ENCODE measurements at places on chromosomes 6 and 20. TPM values are rescaled to one million over a fixed set of nuclear protein-coding genes. Genes with fewer than 3 reads are reported as not detected.

DNA sequence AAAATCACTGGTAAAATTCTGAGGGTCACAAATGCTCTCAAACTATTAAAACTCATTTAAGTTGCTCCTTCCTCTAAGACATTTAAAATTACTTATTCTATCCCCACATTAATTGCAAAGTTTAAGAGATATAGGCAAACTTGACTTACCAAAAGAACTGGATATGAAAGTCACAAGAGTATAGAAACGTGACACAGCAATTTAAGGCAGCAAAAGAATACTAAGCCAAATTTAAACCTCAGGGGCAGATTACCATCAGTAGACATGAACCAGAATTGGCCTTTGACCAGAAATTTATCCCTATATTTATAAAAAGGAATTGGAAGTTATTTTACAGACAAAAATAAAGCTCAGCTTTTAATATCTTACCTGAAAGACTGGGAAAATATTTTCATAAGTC, 56.0 kb downstream of the MAP3K7 start:
- no peak for DNase-seq

DNA sequence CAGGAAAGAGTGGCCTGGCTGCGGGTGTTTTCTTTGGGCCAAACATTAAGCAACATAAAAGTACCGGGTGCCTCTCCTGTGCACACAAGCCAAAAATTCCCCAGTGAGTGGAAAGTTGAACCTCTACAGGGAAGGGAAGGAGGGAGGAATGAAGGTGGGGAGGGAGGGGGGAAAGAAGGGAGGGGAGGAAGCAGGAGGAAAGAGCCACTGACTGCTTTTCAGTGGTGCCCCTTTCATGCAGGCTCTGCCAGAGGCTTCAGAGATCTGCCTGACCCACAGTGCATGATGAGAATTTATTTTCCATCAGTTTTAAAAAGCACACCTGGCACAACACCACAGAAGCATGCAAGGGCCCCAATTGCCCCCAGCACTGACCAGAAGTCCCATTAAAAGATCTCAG, 27.5 kb upstream of the AVP start:
- DNase-seq: no peak

GRCh38 chr20:41072190-41072863, 43.7 kb downstream of the TOP1 start:
- no peak for DNase-seq

Gene OR2B6
- total RNA-seq: not detected

- DNase-seq: no peak
Measured at GRCh38 chr20:46185353-46185752, 67.2 kb downstream of the CD40 start.

Gene CCDC167
- total RNA-seq: 52.2 TPM

Gene NELFCD
- total RNA-seq: 146 TPM

GRCh38 chr6:112912416-112913101, 565.4 kb downstream of the RFPL4B start:
- DNase-seq: no peak

GRCh38 chr6:30766461-30767157, 22.3 kb upstream of the IER3 start:
- no peak for DNase-seq

GRCh38 chr20:32664678-32665159, 9.0 kb downstream of the C20orf203 start:
- no peak for DNase-seq

- DNase-seq: no peak
Measured at GRCh38 chr20:49446808-49447207, 35.7 kb downstream of the KCNB1 start.

GRCh38 chr6:41191569-41191968, 9.4 kb downstream of the TREML2 start:
- DNase-seq: peak; percentile 31
